ENCODE measurements at places on chromosomes 6 and 20. TPM values are rescaled to one million over a fixed set of nuclear protein-coding genes. Genes with fewer than 3 reads are reported as not detected.

The TTBK1 gene
- 0.67 TPM for total RNA-seq

The TCP11 gene
- total RNA-seq = not detected

The SIRPD gene
- not detected for total RNA-seq

The IL17A gene
- total RNA-seq = not detected

DNA sequence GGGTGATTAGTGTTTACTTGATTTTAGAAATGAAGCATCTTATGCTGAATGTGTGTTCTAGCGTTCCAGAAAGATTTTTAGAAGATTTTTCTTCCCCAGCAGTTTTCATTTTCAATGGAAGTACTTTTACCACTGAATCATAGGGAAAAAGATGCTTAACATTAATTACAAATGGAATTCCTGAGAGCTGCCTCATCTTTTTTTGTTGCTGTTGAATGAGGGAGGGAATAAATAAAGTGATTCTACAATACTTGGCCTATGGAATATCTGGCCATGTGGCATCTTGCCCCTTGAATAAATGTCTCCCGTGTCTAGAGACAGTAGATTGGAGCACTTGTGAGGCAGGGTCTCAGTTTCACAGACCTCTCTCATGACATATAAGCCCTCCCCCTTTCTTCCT, 44.1 kb upstream of the SLC22A1 start:
- no peak for DNase-seq

- DNase-seq = no peak
Observed at GRCh38 chr20:59182401-59183044, 18.9 kb downstream of the ZNF831 start.

DNA sequence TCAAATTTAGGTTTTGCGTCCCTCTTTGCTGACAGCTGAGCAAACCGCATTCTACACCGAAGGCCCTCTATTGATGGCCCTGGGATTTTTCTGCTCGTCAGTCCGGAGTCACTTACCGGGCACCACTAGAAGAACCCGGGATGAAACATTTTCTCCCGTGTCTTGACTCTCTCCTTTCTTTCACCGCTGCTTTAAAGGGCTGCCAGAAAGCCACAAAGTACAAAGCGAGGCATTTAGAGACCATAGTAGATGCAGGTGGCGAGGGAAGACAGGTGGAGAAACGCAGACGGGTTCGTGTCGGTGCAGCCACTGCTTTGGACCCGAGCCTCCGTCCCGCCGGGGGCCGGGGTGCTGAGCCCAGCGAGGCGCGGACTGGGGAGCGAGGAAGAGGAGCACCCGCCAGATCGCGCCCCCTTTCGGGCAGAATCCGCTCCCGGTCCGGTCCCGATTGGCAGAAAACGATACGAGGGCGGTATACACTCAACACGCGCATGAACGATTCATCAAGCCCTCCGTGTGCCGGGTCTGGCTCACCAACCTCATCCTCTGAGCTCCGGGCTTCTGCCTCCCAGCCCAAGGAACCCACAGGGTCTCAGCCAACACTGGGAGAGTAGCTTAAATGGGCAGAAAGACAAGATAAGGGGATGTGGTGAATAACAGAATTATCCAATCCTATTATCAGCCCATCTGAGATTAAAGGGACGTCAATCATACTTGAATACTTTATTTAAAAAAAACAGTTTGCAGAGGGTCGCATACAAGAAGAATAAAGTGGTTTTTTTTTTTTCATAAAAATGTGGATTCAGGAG, 84.9 kb downstream of the TRIM27 start:
- DNase-seq = peak; percentile 25

DNA sequence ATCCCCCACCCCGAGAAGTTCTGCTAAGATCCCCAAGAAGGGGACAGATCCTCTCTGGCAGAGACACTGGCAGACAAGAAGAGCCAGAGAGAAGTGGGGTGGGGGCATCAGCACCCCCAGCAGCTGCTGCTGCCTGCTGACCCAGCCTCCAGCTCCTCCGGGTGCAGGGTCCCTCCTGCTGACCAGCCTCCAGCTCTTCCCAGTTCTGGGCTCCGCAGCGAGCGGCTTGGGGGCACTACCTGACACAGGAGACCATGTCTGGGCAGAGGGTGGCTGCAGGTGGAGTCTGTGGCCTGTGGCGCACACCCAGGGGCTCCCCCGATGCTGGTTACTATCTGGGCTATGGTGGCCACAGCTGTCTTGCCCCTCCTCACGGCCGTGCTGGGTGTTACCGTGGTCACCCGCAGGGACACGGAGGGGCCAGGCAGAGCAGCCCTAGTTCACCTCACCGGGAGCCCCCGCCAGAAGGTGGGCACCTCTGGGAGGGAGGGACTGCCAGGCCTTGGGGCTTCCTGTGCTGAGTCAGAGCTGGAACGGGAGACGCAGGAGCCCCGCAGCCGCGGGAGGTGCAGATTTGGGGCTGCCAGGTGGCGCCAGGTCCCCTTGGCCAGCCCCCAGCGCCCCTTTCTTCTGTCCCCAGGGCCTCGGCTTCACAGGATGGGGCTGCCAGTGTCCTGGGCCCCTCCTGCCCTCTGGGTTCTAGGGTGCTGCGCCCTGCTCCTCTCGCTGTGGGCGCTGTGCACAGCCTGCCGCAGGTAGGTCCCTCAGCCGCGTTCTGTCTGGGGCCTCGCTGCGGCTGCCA, 630 bp downstream of the LIME1 start:
- no peak for DNase-seq

DNA sequence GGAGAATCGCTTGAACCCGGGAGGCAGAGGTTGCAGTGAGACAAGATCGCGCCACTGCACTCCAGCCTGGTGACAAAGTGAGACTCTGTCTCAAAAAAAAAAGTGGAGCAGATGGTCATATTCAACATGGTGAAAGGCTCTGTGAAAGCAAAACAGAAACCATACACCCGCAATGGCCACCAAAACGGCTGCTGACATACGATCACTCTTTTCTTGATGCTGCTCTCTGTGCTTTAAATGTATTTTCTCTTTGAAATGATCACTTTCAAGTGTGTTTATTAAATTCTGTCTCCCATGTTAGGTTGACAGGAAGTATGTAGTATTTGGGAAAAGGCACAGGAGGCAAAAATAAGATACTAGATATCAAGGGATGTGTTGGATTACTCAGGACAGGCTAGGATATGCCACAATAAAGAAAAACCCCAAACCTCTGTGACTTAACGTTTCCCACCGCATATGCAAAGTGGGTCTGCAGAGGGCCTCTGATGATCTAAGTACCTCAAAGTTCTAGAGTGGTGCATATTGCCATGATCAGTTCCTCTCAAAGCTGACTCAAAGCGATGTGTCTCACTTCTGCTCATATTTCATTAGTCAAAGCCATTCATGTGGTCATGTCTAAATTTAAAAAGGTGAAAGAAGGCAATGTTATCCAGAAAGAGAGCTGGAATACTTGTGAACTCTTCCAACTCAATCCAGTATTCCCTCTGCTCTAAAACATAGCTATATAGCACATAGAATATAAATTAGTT, 155.1 kb upstream of the SOX4 start:
- no peak for DNase-seq

DNA sequence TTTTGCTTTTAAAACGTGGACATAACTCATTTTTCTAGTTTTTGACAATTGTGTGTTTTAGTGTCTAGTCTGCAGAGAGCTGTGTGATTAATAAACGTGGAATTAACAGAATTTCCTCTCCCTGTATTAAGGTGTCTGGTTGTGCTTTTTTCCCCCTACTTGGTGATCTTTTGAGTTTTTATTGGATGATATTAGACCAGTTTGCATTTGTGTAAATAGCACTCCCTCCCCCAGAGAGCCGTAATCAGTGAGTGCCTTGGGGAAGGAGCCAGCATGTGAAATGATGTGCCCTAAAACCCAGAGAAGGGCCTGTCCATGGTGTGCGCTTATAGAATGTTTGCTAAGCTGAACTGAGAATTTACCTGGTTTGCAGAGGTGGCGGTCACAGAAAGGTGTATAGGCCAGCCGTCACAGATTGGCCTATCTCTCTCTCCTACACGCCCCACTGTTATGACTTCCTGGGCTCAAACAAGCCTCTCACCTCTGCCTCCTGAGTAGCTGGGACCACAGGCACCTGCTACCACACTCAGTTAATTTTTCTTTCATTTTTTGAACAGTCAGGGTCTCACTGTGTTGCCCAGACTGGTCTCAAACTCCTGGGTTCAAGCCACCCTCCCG, 42.4 kb downstream of the ALDH5A1 start:
- no peak for DNase-seq

- DNase-seq = no peak
Observed at GRCh38 chr6:31479933-31480535, 17.9 kb upstream of the MICB start.

DNA sequence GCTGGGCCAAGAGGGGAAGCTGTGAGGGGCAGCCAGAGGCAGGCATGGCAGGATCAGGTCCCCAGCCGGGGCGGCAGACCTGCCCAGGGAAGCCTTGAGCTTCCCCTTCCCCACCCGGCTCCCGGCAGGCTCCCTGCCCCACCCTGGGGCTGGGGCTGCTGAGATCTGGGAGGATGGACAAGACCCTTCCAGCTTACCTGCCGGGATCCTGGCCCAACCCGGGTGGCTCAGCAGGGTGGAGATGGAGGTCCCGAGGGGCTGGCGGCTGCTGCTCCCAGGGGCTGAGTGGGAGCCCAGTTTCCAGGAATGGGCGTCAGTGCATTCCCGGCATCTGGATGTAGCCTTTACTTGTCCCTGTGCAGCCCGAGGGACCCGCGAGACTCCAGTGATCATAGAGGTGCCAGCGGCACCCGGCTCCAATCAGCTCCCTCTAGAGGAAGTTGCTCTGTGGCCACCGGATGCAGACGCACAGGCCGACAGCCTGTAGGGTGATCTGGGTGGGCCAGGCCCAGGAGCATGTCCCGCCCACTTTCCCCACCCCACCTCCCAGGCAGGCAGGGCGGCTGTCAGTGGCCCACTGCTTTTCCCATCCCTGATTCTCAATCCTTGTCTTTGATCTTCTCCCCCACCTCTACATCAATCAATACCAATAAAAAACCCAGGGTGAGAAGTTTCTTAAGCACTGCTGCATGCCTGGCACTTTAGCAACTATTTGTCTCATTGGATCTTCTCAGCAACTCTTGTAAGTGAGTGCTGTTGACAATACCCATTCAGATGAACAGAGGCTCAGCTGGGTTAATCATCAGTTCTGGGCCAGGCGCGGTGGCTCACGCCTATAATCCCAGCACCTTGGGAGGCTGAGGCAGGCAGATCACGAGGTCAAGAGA, at the start of gene BAK1:
BAK1 (minus strand) TSS at position 449 of the 887 bp plus-strand sequence. CDS start 2,672 bp downstream, outside the sequence.
- DNase-seq = peak; percentile 68

DNA sequence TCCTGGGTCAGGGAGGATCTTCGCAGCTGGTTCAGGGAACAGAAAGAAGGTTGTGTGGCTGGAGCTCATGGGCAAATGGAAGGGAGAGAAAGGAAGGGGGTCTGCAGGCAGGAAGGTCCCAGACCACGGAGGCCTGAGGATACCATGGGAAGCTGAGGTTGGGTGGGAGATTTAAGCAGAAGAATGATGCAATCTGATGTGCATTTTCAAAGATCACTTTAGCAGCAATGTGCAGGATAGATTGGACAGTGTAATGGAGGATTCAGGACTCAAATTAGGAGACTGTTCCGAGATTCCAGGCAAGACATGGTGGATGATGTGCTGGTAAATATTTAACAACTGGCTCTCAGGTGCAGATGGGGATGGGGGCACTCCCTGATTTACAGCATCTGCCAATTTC, 5.8 kb upstream of the RRBP1 start:
- no peak for DNase-seq

DNA sequence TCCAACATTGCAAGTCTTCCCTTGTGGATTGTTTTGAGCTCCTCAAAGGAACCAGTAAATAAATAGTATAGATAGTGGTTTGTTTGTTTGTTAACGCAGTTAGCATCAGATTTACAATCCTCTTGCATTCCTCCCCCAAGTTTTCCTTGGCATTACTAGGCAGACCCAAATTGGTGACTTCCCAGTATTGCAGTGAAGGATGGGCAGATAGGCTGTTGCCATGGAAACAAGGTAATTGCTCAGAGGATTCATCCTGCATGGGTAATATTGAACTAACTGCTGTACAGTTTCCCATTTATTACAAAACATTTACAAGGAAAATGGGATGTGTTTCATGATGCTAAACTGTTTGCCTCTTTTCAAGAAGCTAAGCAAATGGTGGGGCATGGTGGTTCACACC, 477.2 kb downstream of the EPM2A start:
- DNase-seq = no peak

- DNase-seq = no peak
Observed at GRCh38 chr6:129648819-129649491, 61.0 kb downstream of the ARHGAP18 start.
